Renal cortical epithelial cell (primary cell): ENCODE measurements at places on chromosomes 6 and 20. TPM values are rescaled to one million over a fixed set of nuclear protein-coding genes. Genes with fewer than 3 reads are reported as not detected.

SAMD3 gene
- total RNA-seq, result not detected in 2 replicates

SMLR1 gene
- not detected in 2 replicates for total RNA-seq

ZNF217 gene
- 49.4 and 55.0 TPM in 2 replicates for total RNA-seq

PPP1R11 gene
- 14.1 and 22.0 TPM in 2 replicates for total RNA-seq

TMEM151B gene
- not detected in 2 replicates for total RNA-seq

DNA sequence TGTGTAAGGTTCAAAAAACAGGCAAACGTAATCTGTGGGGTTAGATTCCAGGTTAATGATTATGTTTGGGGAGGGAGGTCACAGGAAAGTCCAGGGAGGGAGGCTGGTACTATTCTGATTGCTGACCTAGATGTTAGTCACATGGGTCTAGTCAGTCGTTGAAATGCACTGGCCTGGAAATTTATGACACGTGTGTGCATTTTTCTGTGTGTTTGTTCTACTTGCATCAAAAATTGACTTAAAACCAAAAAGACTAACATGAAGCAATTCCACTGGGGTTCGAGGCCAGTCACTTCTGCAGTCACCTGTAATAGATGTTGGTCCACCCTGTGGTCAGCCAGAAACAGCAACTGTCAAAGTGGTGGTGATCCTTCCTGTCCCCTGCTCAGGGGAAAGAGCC lies 104.2 kb upstream of the MLN start:
- DNase-seq, result peak; percentile 80

- DNase-seq, result no peak
These were observed 37.3 kb upstream of the MAP7 start for GRCh38 chr6:136587527-136587926.

DNA sequence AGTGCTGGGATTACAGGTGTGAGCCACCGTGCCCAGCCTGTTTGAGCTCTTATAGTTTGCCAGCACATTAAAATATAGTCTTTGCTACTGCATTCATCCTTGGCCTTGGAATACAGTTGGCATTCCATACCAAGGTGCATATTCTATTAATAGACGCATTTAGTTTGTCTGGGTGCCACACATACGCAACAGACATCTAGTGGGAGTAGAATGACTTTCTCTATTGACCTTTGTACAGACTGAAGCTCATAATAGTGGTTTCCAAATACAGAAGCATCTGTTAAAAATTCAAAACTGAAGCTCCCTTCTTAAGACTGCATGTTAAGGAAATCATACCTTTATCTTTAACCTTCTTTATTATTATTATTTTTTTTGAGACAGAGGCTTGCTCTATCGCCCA lies 46.7 kb upstream of the FNDC1 start:
- no peak for DNase-seq

DNA sequence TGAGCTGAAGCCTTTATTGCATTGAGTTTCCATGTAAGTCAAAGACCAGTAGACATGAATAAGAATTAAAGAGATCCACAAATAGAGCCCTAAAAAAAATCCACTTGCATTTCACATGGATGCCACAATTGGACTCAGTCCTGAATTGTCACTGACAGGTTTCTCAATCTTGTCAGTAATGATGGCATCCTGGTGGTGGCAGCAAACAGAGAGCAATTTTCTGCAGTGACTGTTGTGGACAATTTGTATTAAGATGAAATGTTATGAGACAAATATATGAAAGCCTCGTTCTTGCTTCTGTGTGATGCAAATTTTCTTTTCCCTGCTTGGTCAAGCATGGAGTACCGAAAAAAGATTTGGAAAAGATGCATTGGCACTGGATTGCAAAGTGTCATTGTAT lies 278.9 kb downstream of the SAMD5 start:
- DNase-seq, result no peak

DNA sequence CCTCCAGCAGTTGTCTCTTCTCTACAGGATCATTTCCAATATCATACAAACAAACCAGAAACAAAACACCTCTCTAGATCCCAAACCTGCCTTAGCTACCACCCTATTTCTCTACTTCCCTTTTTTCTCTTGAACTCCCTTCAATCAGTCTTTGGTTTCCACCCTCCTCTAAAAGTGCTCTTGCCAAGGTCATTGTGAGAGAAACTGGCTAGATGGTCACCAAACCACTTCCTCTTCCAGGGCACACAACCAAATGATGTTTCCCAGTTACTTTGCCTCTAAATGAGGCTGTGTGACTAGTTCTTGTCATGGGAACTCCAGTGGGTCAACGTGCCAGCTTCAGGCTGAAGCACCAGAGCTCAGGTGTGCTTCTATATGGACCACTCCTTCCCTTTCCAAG lies 85.8 kb upstream of the ARMC2 start:
- DNase-seq, result no peak

DNA sequence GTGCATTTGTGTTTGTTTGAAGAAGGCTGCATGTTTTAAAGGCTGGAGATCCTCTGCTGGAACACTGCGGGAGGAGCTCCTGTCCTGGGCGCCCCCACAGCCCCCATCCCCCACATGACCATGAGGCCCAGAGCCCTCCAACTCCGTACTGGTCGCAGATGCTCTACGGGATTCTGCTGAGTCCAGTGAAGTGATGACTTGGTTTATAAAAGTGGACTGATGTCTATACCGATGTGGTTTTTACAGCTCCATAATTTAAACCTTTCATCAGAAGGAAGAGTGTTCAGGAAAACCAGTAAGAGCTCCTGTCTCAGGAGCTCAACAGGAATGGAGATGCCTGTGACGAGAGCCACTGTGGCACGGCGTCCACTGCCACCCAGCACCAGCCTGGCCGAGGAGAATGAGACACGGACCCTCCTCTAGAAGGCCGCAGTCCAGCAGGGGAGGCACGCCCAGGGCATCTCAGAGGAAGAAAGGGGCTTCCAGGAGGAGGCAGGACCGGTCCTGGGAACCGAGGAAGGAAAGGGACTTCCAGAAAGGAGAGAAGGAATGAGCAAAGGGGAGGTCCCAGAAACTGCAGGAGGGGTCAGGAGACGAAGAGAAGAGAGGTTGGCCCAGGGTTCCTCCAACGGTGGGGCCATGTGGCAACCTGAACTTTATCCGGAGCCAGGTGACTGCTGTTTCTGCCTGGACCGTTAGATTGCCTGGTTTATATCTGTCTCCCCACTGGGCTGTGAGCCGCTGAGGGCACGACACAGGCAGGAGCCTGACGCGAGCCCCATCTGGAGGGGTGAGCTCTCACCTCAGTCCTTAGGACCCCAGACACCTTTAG lies 26.9 kb downstream of the BFSP1 start:
- DNase-seq, result no peak

DNA sequence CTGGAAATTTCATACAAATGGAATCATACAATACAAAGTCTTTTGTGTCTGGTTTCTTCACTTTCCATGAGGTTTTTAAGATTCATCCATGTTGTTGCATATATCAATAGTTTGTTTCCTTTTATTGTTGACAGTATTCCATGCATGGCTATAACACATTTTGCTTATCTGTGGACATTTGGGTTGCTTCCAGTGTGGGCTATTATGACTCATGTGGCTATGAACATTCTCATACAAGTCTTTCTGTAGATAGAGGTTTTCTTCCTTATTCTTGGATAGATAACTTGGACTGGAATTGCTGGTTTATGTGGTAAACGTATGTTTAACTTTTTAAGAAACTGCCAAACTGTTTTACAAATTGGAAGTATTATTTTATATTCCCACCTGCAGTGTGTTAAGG lies 30.0 kb upstream of the KIF6 start:
- DNase-seq, result peak; percentile 6

DNA sequence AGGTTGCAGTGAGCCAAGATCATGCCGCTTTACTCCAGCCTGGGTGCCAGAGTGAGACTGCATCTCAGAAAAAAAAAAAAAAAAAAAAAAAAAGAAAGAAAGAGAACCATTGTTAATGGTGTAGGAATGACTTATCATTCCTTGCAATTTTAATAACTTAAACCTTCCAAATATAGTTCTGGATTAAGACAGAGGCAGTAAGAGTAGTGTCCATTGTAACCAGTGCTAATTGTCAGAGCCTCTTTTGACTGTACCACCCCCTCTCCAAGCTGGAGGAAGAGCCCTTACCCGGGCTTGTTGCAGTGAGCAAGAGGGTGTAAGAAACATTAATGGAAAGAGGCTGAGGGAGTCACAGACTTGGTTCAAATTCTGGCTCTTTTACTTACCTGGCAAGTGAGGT lies 53.8 kb downstream of the SASH1 start:
- DNase-seq, result no peak

GRCh38 chr20:32510601-32511357 lies 74.4 kb downstream of the NOL4L start:
- no peak for DNase-seq

- DNase-seq, result no peak
These were observed 22.0 kb downstream of the RNF146 start for GRCh38 chr6:127288705-127289104.

- DNase-seq, result no peak
These were observed 236.6 kb downstream of the ARID1B start for GRCh38 chr6:157013649-157014304.

DNA sequence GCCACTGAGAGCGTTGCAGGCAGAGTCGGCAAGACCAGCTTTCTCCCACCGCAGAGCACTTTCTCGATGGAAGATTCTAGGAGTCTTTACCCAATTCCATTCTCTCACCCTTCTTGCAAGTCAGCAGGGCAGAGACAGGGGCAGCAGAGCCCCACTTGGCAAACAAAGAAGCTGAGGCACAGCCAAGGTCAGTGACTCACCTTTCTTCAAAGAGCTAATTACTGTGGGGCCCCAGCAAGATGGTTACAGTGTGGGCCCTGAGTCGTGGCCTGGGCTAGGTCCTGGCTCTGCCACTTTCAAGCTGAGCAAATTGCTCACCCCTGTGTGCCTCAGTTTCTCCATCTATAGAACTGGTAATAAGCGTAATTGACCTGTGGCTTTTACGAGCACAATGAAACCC lies 277.0 kb downstream of the PREX1 start:
- no peak for DNase-seq

GRCh38 chr6:42978487-42978838 lies 518 bp downstream of the PEX6 start:
- DNase-seq, result no peak

- peak; percentile 49 for DNase-seq
These were observed 112.6 kb downstream of the FRK start for GRCh38 chr6:115947966-115948541.
